ENCODE measurements at places on chromosomes 12 and 14.

DNA sequence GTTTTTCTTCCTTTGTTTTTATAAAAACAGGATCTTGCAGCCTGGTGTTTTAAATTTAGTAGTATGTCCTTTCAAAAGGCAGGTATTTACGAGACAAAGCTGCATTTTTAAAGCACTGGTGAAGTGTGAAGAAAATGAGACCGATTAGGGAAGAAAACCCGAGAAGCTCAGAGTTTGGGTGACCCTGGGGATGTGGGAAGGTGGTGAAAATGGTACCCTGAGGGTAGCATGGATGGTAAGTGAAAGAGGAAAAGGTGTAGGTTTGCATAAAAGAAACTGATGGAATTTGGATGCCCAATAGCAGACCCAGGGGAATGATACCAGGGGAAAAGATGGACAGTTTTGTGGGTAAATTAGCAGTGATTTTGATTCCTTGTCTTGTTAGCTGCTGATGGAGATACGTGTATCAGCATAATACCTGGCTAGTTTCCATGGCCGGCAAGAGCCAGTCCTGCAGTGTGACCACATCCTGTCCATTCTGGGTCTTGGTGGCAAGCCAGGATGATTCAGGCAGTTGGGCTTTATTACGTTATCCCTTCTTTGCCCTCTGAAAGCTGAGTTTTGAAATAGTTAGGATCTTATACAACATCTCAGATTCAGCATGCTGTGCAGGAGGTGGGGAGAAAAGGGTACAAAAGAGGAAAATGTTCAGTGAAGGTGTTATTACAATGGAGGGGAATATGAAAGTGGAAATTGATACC is 8.9 kb downstream of the BICD1 start:
- DNase-seq: no peak

- no peak for DNase-seq
Observed at GRCh38 chr14:48504921-48505320, 829.5 kb upstream of the MDGA2 start.

DNA sequence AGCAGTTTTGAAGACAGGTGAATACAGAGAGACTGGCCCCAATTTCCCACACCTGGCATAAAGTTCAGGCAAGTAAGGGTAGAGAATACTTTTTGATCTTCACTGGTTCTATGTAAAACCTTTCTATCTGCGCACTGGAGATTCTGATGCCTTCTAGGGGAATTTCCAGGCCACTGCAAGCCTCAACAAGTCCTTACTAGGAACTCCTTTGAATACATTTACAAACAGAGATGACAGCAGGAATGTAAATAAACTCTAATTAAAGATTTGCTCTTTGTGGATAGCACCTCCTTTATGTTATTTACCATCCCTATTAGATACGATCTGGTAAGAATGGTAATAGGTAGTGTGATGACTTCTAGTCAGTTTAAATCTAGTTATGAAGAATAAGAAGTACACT is 69.2 kb downstream of the NTN4 start:
- DNase-seq: no peak

- no peak for DNase-seq
Observed at GRCh38 chr12:111642681-111643426, 42.9 kb downstream of the BRAP start.

GRCh38 chr12:130796985-130797686 is 41.9 kb downstream of the STX2 start:
- DNase-seq: no peak

GRCh38 chr12:63792338-63792737 is 12.6 kb downstream of the RXYLT1 start:
- DNase-seq: no peak

DNA sequence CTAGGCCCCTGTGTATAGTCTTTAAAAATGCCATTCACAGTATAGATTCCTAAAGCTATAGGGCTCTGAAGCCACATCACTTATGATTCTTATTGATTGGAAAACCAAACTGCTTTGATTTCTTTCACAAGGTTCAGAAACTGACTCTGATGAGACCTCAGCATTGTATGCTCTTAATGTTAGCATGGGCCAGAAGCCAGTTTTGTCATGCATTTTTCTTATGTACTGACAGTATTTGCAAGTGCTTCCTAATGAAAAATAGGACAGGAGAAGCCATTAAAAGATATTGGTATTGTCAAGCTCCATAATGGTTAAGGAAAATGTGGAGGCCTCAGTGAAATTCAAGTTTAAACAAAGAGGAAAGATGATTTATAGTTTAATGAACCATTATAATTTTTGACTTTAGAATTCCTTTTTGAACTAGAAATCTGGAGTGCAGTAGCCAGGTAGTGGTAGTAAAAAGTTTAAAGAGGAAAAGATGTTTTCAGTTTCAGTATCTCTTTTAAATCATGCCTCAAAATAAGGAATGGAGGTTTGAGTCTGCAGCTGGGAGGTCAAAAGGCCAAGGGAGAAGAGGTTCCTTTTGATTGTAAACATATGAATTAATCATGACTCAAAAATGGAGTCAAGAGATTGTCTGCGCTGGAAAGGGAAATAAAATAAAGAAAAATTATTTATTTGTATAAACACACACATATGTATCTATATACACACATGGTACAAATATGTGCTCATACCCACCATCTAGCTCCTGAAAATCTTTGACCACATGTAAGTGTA is 388.1 kb upstream of the PRICKLE1 start:
- DNase-seq: no peak

DNA sequence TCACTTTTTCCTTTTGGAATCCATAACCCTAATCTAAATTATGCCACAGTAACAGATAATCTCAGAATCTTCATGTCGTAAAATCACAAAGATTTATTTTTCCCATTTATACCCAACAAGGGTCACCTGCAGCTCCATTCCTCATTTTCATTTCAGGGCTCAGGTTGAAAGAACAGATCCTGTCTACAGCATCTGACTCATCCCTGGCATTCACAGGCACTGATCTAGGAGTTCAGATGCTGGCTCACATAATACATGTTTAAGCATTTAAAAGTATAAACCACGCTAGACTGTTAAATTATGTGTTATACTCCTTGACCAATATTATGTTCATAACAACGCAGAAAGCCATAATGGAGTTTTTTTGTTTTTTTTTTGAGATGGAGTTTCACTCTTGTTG is 58.3 kb downstream of the STON2 start:
- no peak for DNase-seq

GRCh38 chr14:89702073-89702875 is 252.3 kb downstream of the EFCAB11 start:
- DNase-seq: no peak

- no peak for DNase-seq
Observed at GRCh38 chr12:6332459-6332858, 9.4 kb downstream of the TNFRSF1A start.

GRCh38 chr14:89430391-89431236 is 13.6 kb upstream of the FOXN3 start:
- DNase-seq: no peak

GRCh38 chr14:70073924-70074566 is 114.7 kb downstream of the SLC8A3 start:
- DNase-seq: no peak

GRCh38 chr12:2974560-2974971 is 15.4 kb downstream of the TEAD4 start:
- no peak for DNase-seq

- no peak for DNase-seq
Observed at GRCh38 chr12:112196196-112196875, 71.0 kb downstream of the TRAFD1 start.

GRCh38 chr12:12999959-13000615 is at the start of gene HEBP1:
Gene HEBP1 (minus strand): TSS chr12:13000265. CDS start chr12:13000114, 151 bp downstream.
- DNase-seq: peak; percentile 94

- DNase-seq: no peak
Observed at GRCh38 chr14:22552001-22552826, 36.8 kb downstream of the DAD1 start.

DNA sequence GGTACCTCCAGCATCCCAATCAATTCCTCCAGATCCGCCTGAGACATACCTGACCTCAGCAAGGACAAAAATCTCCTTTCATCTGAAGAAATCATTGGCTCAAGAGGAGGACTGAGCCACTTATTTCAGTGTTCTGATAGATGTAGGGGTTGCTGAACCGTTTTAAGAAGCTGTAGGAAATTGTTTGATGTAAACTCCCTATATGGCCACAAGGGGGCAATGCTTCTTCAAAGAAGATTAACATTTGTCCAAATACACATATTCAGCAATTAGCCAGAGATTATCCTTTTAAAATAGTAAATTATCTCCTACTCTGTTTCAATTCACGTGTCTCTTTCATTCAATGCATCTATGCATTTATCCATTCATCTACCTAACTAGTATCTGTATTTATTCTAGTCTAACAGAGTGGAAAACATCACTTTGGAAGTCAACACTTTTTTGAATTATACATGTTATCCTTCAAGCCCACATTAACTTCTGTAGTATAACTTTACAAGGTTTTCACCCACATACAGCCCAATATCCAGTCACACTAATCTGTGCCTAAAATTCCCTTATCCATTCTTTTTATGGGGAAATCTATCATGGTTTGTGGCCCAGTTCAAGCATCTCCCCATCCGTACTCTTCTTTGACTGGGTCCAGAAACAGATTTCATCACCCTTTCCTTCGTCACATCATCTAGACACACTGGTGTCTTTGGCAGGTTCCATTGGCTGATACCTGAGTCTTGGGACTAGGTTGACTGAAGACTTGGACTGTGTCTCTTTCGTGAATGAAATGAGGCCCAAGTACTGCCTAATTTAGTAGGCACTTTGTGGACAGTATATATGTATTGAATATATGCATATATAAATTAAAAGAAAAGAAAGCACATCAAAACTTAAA is 411.0 kb upstream of the OR4E1 start:
- DNase-seq: no peak

DNA sequence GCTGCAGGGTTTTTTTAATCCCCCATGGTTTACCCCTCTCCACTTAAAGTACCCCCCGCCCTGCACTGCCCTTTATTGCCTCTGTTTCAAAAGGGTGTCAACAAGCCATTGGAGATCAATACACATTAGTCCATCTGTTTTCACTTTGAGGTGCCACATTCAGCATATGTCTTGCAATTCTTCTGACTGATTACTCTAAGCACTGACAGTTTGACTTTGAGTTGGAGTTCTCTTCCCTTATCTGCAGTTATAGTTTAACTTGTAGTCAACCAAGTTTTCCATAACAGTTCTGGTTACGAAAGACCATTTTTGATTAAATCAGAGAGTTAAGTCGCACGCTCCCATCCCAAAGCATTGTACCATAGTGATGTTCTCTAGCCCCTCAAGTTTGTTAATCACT is 260.8 kb upstream of the TBX3 start:
- no peak for DNase-seq

DNA sequence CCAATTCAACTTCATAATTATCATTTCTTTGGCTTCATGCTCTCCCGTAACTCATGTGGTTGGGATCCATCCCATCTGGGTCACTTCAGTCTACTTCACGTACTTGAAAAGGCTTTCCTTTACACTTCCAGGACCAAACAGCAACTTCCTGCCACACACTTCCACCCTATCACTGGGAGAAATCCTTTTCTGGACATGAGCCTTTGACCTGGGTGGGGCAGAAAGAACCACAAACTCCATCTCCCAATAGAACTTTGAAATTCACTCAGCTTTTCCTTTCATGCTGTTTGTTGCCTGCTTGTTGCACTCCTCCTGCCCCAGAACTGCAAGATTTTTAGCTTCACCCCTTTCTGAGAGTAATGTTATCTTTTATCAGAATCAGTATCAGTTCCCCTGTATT is 18.4 kb upstream of the GALNT16 start:
- DNase-seq: no peak

DNA sequence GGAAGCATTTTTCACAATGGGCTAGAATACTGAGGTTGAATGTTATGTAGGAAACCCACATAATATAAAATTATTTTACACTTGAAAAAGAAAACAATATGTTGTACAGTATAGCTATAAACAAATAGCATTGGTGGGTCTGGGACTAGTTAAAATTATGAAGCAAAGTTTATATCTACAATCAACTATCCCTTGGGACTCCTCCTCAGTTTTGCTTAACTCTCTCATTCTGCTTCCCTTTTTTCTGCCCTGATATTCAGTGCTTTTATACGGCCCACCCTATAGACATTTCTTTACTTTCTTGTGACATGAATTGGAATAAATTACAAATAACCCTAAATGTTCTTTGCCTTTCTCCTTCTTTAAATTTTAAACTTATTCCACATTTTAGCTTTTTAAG is 300.5 kb downstream of the FBXL14 start:
- DNase-seq: no peak

DNA sequence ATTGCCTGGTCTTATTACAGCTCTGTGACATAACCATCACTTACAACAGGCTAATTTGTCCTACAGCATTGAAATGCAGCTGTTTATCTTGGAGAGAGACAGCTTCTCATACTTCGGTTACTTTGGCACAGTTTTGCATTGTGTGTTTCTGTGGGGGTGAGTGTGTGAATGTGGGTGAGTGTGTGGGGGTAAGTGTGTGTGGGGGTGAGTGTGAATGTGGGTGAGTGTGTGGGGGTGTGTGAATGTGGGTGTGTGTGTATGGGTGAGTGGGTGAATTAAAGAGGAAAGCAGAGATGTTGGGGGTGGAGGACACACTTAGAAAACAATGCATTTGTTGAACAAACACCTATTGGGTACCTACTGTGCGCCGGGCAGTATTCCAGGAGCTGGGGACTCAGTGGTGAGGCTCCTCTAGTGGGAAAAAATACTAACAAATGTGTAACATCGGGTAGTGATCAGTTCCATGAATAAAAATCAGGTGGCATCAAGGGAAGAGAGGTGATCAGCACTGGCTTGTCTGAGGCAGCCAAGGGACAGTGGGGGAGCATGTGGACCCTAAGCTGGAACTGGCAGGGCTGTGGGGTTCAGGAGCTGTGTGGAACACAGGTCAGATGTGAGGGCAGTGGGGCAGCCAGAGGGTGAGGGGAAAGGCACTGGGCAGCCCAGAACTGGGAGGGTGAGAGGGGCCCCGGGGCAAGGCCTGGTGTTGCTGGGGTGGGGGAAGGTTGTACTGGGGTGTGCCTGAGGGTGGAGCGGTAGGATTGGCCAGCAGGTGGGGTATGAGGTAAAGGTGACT is 44.1 kb upstream of the AMN start:
- DNase-seq: no peak

DNA sequence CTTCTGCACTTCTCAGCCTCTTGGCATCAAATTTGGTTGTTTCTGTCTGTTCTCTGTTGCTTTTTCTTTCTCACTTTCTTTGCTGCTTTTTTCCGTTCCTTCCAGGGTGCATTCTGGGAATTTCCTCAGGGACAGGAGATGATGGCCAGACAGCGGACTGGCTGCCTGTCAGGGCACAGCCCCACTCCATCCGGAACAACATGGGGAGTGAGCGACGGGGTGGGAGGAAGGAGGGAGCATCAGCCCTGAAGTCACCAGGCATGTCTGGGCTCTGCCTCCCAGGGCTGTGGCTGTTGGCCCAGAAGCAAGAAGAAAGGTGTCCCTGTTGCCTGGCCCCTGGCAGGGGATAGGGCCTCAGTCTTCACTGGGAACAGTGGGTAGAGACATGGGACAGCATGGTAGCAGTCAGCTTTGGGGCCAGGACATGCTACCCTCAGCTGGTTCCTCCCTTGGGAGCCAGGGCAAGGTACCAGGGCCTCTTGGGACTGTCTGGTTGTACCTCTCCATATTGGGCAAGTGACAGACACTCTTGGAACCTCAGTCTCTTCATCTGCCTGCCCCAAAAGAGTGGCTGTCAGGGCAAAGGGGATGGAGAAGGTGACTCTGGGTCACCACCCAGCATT is 8.6 kb downstream of the PGF start:
- DNase-seq: no peak

All from hypothalamus (tissue), 51 donors.